Kidney epithelial cell (primary cell): ENCODE measurements at places on chromosomes 7 and 10. TPM values are rescaled to one million over a fixed set of nuclear protein-coding genes. Genes with fewer than 3 reads are reported as not detected.

Gene UTF1
- total RNA-seq, result not detected in 2 replicates

Gene ALDH18A1
- total RNA-seq, result 50.7 and 51.2 TPM in 2 replicates

DNA sequence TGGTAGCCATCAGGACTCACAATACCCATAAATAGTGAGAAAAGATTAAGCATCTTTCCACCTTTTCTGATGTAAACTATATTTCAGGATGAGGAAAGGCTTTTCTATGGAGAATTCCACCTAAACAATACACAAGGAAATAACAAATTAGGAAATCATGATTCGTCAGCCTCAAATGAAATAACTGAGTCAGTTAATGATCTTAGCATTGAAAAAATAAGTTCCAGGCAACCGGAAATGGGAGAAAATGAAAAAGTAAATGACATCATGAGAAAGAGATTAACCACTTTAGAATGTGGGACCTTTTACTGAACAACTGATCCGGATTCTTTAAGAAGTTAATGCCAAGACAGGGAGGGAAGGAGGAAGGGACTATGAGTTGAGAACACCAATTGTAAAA lies 742.3 kb downstream of the TNS3 start:
- no peak for DNase-seq

Gene LOXL4
- 5.7 and 6.1 TPM in 2 replicates for total RNA-seq

DNA sequence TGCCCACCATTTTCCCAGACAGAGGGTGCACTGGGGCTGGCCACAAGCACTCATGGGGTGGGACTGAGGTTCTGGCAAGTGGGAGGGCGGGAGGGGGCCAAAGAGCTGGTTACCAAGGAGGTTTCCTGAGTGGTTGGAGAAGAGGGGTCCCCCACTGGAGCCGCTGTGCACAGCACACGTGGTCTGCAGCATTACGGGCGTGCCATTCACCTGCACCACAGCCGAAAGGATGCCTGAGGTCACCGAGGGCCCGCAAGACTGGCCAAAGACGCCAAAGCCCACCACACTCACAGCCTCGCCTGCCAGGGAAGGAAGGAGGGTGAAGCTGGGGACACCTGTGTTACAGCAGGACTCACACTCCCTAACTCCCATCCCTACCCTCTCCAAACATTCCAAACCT lies 3.9 kb downstream of the TYSND1 start:
- no peak for DNase-seq

DNA sequence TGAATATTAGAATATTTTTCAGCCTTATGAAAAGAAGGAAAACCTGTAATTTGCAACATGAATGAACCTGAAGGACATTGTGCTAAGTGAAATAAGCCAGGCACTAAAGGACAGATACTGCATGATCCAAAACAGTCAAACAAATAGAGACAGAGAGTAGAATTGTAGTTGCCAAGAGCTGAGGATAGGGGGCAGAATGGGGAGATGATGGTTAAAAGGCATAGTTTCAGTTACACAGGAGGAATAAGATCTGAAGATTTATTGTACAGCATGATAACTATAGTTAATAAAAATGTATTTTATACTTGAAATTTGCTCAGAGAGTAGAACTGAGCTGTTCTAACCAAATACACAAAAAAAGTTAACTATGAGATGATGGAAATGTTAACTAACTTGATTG lies 149.0 kb upstream of the TMEM106B start:
- no peak for DNase-seq
